ENCODE measurements at places on chromosomes 5 and 9.

- no peak for DNase-seq
These were observed 150.3 kb upstream of the ACTBL2 start for GRCh38 chr5:57632937-57633336.

- DNase-seq = peak; percentile 40
These were observed 43.2 kb downstream of the SH3RF2 start for GRCh38 chr5:145979270-145980223.

- no peak for DNase-seq
These were observed 9.4 kb downstream of the SLC22A4 start for GRCh38 chr5:132303589-132303988.

- DNase-seq = no peak
These were observed 16.5 kb upstream of the ODF2 start for GRCh38 chr9:128439273-128439672.

DNA sequence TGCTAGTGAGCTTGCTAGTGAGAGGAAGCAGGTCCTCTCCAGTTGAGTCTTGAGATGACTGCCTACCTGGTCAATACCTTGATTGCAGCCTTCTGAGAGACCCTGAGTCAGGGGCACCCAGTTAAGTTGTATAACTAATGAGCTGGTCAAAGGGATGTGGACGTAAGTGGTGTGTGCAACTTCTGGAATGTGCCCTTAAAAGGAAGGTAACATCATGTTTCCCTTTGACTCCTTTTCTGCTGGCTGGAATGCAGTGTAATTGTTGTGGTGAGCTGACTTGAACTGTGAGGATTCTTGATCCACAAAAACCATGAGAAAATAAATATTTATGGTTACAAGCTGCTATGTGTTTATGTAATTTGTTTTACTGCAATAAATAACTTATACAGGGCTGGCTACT, 2.4 kb upstream of the SNX2 start:
- peak; percentile 86 for DNase-seq

GRCh38 chr5:124156415-124156996, 589.9 kb downstream of the ZNF608 start:
- DNase-seq = peak; percentile 66

DNA sequence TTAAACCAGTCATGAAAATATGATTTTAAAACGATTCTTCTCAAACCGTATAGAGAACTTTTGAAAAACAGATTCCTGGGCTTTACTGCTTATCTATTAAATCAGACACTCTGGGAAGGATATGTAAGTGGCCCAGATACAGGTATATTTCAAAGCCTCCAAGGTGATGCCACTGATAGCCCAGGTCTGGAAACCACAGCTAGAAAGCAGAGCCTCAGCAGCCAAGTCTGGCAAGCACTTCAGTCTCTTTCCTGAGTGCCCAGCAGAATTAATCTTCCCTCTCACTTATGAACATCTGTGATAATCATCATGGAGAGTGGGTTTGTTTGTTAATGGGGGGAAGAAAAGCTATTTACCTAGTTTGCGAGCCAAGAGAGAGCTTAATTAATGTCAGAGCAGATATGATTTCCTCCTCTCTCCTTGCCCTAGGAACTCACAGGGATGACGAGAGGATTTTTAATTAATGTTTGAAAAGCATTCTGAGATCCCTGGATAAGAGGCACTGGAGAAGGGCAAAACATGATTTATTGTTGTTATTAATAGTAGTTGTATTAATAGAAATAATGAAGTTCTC, 368.4 kb downstream of the TLE1 start:
- DNase-seq = no peak

DNA sequence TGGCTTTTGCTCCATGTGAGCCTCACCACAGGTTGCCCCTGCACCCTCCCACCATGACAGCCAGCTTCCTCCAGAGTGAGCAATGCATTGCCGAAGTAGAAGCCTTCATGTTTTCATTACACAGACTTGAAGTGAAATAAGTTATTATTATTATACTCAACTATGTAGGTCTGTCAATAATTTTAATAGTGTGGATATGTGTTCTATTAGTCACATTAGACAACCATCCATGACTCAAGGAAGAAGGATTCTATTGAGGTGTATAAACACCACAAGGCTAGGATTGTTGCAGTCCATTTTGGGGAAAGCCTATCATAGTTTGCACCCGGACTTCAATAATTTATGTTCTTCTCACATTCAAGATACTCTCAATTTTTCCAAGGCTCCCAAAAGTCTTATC, 369.5 kb downstream of the TAF11L14 start:
- no peak for DNase-seq

- DNase-seq = no peak
These were observed 13.7 kb downstream of the YIPF5 start for GRCh38 chr5:144156767-144157171.

DNA sequence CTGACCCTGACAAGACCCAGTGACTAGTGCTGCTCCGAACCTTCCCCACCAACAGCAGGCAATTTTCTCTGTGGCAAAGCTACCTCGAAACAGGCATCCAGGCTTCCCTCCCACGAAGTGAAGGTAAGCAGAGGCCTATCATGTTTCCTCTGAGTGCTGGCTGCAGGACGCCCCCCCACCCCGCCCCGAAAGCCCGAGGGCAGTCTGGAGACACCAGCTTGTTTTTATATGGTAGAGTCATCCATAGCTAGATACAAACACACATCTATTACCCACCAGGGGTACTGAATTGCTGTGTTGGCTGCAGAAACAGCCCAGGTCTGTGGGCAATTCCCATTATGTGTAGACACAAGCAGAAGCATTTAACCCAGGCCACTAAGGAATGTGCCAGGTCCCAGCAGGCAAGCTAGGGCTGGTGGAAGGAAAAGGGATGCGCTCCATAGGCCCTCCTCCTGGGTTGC, 40.4 kb downstream of the LIX1 start:
- DNase-seq = no peak

DNA sequence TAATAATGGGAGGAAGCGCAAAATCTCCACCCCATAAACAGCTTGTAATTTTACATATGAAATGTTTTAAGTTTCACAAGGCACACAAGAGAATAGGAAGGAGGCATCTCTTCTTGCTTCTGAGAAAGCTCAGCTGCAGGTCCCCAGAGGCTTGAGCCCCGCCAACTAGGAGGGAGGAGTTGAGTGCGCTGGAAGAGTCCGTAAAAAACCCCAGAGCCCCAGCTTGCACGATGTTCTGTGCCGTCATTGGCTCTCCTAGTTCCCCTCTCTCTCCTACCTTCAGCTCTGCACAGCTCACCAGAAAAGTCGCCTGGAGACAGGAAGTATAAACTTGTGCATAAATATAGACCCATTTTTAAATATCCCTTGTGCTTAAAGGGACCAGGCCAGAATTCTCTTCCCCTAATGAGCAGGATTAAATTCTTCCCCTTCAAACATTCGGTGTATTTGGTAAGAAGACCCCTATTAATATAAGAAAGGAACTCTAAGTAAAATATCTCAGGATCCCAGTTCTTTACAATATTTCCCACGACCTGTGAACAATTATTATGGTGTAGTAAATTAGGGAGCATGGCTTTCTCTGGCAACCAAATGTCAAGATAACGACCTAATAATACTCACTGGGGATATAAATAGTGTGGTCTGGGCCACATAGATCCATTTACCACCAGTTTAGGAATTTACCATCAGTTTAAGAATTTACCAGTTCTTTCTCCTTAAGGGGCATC, 13.7 kb downstream of the GLRX start:
- peak; percentile 95 for DNase-seq

- DNase-seq = no peak
These were observed 154.0 kb downstream of the PIK3R1 start for GRCh38 chr5:68369457-68370125.

GRCh38 chr9:34291023-34291422, 38.0 kb downstream of the KIF24 start:
- DNase-seq = no peak

DNA sequence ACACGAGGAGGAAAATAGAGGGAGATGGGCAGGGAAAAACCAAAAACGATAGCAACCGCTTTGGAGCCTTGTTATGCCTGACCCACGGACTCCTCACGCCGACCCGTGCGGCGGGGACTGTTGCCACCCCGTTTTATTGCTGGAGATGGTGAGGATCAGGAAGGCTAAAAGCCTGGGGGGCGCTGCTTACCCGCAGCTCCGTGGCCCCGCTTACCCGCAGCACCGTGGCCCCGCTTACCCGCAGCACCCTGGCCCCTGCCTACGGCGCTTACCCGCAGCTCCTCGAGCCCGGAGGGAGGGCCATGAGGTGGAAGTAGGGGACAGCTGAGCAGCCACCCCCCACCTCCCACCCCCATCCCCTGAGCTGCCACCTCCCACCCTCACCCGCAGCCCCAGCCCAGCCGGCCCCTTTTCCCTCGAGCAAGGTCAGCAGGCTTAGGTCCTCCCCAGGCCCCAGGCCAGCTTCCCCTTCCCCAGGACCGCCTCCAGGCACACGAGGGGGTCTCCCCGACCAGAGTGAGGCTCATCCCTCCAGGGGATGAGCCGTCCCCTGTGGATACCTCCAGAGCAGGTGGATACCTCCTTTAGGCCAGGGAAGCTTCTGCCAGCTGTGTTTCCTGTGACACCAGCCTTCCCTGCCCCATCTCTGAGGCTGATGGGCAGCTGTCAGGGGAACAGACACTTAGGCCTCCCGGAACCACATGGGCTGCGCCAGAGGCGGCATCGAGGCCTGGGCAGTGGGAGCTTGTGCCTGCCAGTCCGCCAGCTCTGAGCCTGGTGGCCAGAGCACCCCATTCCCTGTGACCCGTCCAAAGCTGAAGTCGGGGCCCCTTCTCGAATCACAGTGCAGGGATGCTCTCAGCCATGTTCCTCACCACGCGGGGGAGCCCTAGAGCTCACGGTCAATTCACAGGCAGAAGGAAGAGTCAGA, 92.3 kb downstream of the LMX1B start:
- DNase-seq = peak; percentile 43

- peak; percentile 17 for DNase-seq
These were observed 10.0 kb upstream of the LECT2 start for GRCh38 chr5:135964670-135965320.

DNA sequence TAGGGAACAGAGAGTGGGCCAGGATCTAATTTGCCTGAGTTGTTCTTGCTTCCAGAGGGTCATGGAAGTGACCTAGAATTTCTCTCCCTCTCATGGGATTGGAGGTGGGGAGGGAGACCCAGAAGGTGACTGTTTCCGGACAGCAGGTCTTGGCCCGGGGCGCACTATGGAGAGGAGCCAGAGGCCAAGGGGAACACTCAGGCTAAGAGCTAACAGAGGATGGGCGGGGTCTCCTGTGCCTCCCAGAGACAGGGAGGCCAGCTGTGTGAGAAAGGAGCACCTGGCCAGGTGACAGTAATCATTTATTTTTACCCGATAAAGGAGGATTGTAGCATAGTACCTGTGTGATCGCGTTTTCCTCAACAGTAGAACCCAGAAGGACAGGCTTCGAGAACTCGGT, 50.9 kb upstream of the ANKH start:
- DNase-seq = no peak

DNA sequence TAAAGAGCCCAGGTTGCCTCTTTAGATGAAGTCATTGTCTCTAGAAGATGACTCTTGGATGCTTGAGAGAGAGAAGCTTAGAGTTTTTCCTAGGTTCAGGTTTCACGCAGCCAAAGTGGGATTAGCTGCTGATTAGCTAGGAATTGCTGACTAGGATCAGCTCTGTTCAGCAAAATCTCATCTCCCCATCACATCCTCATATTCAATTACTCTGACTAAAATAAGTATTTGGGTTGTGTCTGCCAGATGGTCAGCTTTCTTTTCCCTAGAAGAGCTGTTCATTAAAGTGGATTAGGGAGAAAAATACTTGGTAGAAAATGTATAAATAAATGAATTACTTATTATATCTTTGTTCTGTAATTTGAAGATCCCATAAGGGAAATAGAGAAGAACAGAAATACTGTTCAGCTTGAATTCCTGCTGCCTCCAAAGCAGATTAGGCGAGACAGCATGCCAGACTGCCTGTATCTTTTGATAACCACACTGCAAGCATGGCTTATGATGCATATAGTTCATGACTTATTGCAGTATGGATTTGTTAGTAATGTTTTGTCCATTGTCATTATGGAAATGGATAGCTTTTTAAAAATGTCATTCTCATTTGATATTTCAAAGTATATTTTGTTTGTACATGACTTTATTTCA, 184.8 kb upstream of the CD180 start:
- no peak for DNase-seq

GRCh38 chr5:60036192-60036938, 142.8 kb upstream of the PDE4D start:
- no peak for DNase-seq

DNA sequence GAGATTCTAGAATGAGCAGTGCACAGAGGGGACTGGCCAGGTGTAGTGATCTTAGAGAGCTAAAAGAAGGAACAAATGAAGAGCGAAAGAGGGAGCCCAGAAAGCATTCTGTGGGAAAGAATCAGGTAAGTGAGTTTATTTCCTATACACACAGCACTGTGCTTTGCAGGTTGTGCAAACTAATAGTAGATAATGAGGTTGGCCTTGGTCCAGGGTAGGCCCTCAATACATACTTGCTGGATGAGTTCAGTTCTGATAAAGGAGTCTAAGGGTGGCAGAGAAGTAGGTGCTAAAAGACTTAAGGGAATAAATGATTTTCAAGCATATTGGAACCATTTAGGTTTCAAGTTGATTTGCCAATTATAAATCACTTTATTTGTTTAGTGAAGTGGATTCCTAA, 122.0 kb downstream of the NPR3 start:
- DNase-seq = no peak

DNA sequence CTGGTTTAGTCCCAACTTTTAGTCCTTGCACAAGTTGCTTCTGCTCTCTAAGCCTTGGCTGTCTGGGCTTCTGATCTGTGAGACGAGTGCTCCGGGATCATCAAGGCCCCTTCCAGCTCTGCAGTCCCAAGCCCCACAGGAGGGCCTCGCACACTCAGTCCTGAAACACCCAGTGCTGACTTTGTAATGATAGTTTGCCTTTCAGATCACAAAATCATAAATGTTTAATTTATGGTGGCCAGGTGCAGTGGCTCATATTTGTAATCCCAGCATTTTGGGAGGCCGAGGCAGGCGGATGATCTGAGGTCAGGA, 95.9 kb upstream of the SLC25A48 start:
- no peak for DNase-seq

DNA sequence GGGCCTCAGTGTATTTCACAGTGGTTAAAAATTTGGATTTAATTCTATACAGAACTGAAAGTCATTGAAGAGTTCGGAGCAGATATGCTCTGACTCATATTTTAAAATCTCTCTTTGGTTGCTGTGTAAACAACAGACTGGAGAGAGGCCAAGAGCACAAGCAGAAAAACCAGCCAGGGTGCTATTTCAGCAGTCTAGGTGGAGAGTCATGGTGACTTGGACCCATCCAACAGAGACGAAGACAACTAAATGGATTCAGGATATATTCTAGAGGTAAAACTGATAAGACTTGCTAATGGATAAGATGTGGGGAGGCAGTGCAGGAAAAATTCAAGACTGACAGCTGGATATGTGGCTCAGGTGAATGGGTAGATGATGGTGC, 168.9 kb downstream of the MAPKAP1 start:
- DNase-seq = peak; percentile 90

All from cardiac fibroblast (primary cell).